ENCODE measurements at places on chromosomes 3 and 15.

- DNase-seq, result no peak
These were observed 1.1 kb downstream of the FAH start for GRCh38 chr15:80153900-80154299.

GRCh38 chr3:121155028-121155427, 247.0 kb downstream of the STXBP5L start:
- peak; percentile 46 for DNase-seq

DNA sequence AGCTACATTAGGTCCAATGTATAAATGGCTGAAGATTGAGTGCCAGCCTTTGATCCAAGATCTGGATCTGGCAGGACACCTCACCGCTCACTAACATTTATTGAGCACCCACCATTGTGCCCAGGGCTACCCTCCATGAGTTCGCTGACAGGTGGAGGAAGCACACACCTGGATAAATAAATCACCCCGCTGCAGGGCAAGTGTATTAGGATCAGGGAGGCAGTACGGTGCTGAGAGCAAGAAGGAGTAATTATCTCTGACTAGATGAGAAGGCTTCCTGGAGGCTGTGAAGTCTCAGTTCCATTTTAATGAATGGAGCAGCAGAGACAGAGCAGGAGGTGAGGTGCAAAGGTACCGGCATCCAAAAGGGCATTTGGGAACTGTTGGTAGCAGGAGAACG, 104.1 kb downstream of the LIPC start:
- no peak for DNase-seq

- no peak for DNase-seq
These were observed 26.1 kb downstream of the GASK1A start for GRCh38 chr3:43005253-43005652.

GRCh38 chr3:32412887-32413286, 21.2 kb downstream of the CMTM7 start:
- no peak for DNase-seq

DNA sequence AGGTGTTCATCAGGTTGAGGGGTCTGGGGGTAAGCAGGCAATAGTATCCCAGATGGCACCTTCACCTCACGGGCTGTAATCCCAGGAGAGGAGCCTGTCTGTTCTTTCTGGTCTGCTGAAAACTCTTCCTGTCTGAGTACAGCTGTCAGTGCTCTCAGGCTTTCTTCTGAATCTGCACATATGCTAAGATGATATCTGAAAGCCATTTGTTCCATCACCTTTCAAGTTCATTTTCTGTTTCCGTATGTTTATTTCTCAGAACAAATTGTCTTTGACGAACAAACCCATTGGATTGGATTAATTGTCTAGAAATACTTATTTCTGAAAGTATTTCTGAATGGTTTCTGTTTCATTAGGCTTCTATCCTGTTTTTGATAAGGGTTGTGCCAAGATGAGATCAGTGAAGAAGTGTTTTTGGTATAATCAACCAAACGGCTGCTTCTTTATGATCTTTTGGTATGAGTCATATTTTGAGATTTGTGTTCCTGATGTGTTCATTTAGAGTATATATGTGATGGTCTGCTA, 13.3 kb downstream of the ZNF592 start:
- no peak for DNase-seq

DNA sequence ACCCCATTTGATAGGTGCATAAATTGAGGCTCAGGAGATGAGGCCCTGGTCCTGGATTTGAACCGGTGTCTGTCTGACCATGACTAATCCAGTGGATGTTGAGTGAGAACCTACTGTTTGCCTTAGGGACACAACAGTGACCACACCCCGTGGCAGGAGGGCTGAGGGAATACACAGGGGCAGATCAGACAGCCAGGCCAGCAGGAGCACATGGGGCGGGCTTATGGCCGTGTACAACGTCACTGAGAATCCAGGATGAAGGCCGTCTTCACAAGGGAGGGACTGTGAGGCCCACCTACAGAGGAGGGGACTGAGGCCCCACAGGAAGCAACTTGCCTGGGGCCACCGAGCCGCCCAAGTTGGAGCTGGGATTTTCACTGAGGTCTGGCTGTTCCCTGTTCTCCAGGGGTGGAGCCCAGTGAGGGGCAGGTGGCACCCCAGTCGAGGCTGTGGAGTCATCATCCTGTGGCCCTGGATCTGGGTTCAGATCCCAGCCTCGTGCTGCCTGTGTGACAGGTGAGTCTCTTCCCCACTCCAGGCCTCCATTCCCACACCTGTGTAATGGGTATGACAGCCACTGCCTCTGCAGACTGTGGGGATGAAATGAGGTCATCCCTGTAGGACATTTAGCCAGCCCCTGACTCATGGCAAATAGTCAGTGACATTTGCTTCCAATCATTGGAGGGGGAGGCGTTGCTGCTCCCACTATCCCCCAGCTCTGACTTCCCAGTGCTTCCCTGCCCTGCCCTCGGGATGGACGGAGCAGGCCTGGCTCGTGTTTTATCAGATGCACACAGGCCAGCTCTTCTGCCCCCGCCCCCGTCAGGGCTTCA, 6.3 kb upstream of the PLXND1 start:
- no peak for DNase-seq

DNA sequence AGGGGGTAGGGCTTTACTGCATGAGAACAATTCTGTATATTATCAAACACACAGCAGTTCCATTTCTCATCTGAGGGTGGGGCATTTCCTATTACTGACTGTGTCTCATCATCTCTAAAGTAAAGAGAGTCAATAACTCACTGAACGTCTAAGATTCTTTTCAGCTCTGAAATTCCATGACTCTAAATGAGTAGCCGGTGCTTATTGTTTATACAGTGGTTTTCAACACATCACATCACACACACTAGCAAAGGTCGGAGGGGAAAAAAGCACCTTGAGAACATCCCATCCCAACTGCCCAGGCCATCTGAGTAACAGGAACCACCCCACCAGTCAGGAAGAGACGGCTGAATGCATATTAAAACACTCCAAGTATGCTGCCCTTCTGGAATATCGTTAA, 196.0 kb downstream of the SUCLG2 start:
- DNase-seq, result no peak

DNA sequence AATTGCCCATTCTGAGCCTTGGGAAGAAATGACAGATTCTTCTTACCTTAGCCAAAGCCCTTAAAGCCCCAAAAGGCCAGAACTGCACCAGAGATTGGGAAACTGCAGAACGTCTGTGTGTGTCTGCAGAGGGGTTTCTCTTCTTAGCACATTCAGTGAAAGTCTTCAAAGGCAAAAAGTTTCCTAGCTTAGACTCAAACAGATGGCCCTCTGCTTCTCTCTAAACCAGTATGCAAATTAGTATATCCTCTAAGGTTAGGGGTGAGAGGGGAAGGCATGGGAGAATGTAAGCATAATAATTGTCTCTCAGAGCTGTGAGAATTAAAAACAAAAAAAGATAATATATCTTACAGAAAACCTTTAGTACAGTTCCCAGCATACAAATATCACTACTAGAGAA, 334.0 kb upstream of the MCTP2 start:
- no peak for DNase-seq
